ENCODE measurements at places on chromosomes 11 and 22. TPM values are rescaled to one million over a fixed set of nuclear protein-coding genes. Genes with fewer than 3 reads are reported as not detected.

DNA sequence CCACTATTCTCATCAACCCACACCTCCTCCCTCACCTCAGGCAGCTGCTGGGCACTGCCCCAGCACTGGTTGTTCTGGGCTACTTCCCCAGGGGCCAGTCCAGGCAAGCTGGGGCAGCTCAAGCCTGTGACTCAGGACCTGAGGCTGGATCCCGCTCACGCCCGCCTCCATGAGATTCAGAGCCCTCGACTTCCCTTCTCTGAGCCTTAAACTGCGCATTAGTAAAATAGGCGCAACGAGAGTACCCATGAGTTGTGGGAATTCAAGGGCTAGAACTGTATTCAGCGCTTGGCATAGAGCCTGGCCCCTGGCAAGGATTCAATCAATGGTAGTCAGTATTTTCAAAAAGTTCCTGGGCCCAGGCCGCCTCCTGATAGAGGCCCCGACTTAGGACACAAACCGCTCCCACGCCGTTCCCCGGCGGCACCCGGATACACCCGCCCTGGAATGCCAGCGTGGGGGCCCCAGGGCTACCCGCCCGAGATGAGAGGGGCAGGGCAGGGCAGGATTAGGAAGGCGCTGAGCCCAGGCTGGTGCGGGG is 723 bp upstream of the CD82 start:
- no peak for DNase-seq

- no peak for DNase-seq
Observed at GRCh38 chr22:43411869-43412807, at the start of gene MPPED1. Gene MPPED1, plus strand, starts transcription at chr22:43412014. Its CDS starts 12,972 bp downstream, at chr22:43424986.

DNA sequence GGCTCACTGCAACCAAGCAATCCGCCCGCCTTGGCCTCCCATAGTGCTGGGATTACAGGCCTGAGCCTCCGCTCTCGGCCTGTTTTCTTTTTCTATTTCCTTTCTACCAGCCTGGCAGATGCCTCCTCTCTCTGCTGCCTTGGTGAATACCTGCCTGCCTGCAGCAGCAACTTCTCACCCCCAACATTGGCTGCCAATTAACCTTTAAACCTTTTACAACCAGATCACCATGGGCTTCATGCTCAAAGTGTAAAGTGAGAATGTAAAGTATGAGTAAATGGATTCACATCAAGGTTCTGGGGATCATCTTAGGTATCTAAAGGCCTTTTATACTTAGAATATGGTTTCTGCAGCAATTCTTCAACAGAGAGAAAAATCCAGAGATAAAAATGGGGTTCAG is 13.0 kb upstream of the FCHSD2 start:
- no peak for DNase-seq

The KREMEN1 gene
- total RNA-seq = 14.0 TPM

DNA sequence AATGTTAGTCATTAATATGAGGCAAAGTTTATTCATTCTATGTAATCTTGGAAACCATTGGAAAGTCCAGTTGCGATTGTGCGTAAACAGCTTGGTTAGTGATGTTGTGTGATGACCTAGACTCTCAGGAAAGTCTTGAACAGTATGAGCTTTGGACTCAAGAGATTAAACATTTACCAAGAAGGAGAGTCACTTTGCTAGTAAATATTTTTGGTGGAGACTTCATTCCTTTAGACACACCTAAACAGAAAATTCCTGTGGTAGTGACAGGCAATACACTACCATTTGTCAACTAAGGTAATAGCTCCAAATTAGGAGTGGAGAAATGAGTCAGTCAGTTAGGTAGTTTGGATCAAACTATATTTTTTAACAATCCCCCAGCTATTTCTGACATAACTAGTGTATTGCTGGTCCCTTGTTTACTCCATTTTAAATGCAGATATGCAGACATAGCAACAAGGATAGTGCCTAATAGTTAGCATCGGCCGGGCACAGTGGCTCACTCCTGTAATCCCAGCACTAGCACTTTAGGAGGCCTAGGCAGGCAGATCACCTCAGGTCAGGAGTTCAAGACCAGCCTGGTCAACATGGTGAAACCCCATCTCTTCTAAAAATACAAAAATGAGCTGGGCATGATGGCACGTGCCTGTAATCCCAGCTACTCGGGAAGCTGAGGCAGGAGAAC is 89.3 kb downstream of the ARHGAP42 start:
- no peak for DNase-seq

The OR5B2 gene
- 3.9 TPM for total RNA-seq

- DNase-seq = no peak
Observed at GRCh38 chr11:134727204-134727603, 315.2 kb upstream of the B3GAT1 start.

GRCh38 chr11:1659506-1659905 is 29.9 kb downstream of the KRTAP5-5 start:
- no peak for DNase-seq

DNA sequence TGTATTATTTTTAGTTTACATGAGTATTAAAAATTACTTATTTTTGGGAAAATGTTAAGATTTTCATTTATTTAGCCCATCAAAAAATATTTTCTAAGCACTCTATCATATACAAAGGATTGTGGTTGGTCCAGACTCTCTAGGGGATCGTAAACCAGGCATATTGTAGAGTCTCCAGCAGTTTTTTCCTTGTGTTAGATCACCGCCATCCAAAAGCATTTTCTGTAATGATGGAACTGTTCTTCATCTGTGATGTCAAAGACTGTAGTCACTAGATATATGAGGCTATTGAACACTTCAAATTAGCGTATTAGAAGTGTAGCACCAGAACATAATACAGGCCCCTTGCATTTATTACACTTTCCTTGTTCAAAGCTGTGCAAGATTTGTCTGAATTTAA is 154.9 kb downstream of the SBF2 start:
- DNase-seq = no peak

DNA sequence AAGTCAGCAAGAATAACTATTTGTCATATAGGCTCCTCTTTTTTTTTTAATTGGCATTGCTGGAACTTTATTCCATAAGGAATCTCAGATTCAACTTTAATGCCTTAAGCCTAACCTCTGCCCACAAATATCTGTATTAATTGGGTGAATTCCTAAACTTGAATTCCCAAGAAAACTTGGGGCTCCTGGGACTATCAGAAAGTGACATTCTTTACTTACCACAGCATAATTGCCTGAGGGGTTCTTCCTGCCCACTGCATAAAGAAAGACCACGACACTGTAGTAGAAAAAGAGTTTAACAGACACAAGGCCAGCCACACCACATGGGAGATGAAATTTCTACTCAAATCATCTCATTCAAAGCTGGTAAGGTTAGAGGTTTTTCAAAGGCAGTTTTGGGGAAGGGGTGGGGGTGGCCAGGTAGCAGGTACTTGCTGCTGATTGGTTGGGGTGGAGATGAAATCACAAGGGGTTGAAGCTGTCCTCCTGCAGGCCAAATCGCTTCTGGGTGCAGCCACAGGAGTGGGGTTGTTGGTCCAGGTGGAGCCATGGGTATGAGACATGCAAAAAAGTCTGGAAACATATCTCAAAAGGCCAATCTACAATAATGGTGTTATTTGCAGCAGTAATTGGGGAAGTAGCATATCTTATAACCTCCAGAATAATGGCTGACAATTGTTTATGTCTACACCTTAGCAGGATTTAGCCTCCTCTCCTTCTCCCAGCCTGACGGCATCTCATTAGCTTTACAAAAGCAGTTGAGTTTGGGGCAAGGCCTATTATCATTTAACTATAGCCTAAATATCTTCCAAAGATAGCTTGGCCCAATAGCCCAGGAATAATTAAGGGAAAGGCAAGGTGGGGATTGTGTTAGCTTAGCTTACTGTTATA is 4.8 kb upstream of the NLRP10 start:
- DNase-seq = no peak

GRCh38 chr11:118061586-118062125 is 15.2 kb upstream of the TMPRSS4 start:
- no peak for DNase-seq

- peak; percentile 23 for DNase-seq
Observed at GRCh38 chr11:69352715-69353319, 58.9 kb downstream of the MYEOV start.

DNA sequence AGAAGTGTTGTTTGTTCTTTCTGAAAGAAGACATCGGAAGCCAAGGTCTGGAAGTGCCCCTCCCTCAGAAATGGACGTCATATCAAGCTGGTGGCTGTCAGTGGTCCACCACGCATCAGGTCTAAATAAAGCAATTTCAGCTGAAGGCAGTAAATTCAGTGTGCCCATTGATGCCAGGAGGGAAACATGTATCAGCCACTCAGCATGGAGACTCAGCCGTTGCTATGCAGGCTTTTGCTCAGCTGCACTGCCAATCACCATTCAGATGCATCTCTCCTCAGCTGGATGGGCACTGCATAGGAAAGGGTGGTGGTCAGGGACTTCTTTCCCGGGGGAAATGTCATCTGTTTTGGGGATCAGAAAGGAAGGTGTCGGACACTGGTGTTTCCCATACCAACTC is 878.2 kb downstream of the NTM start:
- no peak for DNase-seq

DNA sequence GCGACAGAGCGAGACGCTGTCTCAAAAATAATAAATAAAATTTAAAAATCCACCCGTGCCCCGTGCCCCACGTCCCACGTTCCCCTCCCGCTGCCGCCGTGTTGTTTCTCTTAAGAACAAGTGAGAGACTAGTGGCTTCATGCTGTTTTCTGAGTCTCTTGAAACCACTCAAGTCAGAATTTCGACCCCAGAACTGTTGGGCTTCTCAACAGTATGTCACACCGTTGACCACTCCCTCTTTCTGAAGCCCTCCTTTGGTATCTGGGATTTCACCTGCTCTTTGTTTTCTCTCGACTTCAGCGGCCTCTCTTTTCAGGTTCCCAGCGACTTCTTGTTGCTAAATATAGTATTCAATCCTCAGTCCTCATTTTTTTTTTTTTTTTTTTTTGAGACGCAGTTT is 974 bp downstream of the PPIL2 start:
- DNase-seq = no peak

- DNase-seq = no peak
Observed at GRCh38 chr22:49079743-49080500, 747.8 kb downstream of the BRD1 start.

DNA sequence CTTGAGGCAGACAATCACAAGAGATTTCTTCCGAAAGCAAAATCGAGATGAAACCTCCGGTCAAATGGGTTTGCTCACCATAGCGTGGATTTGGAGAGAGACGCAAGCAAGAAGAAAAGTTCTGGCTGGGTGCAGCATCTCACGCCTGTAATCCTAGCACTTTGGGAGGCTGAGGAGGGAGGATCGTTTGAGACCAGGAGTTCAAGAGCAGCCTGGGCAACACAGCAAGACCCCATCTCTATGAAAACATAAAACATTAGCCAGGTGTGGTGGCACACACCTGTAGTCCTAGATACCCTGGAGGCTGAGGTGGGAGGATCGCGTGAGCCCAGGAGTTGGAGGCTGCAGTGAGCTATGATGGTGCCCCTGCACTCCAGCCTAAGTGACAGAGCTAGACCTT is 24.4 kb downstream of the MN1 start:
- no peak for DNase-seq

The PRG3 gene
- 5.5 TPM for total RNA-seq

DNA sequence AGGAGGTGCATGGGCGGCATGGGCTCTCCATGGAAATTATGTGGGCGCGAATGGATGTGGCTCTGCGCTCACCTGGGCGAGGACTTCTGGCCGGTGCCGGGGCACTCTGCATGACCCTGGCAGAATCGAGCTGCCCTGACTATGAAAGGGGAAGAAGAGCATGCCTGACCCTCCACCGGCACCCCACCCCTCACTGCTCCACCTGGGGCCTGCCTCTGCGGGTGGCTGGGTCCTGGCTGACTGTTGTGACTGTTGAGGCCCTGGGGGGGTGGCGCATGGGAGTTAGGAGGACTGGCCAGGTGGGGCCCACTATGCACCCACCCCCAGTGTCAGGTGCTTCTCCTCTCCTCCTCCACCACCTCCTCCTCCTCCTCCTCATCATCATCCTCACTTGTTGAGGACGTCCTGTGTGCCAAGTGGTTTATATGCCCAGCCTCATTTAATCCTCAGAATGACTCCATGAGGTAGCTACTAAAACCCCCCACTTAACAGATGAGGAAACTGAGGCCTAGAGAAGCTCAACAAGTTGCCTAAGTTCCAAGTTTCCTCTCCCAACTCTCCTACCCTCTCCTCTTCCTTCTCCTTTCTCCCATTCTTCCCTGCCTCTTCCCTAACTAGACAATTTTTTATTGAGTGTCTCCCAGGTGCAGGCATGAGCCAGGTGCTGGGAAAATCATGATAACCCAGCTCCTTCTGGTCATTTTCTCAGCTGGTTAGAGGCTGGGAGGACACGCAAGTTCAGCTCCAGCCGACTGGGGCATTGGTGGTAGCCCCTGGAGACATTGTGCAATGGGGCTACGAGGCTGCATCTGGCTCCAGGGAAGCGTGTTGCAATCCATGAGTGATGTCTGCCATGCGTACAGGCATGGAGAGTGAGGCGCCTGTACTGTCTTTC is 2.3 kb downstream of the MYEOV start:
- peak; percentile 43 for DNase-seq

- DNase-seq = no peak
Observed at GRCh38 chr11:111301842-111302118, 3.4 kb downstream of the POU2AF3 start.

DNA sequence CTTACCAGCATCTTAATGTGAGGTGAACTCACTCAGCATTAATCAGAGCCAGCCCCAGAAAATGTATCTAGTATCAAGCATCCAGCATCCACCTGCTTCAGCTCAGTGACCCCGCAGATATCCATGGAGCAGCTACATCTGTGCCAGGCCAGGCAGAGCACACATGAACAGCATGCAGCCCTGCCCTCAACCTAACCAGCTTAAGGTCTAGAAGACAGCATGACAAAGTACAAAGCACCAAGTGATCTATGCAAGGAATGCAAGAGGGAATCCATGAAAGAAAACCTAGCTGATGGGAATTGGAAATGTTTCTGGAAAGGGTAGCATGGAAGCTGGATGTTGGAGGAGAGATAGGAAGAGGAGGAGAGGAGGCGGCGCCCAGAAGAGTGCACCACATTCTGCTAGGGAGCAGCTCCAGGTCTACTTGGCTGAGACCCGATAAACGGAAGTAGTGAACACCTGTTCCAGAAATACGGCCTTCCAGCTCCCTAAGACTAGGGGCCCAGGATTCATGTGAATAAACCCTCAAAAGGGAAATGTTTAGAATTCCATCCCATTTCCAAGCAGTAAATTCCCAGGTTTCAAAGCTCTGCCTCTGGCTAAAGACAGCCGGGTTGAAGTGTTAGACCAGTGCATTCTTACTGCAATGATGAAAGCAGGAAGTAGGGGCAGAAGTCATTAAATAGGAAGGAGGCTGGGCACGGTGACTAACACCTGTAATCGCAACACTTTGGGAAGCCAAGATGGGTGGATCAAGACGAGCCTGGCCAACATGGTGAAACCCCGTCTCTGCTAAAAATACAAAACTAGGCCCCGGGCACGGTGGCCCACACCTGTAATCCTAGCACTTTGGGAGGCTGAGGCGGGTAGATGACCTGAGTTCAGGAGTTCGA is 23.5 kb upstream of the L3MBTL2 start:
- no peak for DNase-seq

- no peak for DNase-seq
Observed at GRCh38 chr22:21635771-21636510, 3.4 kb downstream of the CCDC116 start.

DNA sequence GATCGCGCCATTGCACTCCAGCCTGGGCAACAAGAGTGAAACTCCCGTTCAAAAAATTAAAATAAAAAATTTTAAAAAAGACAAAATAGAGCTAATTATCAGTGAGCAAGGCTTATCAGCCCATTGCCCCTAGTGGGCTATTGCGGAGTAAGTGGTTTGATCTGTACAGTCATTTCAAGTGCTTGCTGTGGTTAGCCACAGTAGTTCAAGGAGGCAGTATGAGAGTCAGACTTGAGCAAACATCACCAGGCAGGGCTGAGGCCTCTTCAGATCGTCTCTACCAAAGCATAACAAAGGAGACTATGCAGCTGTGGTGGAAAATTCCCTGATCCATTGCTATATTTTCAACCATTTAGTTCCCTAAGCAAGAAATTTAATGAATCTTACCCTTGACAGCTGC is 4.3 kb upstream of the SBF2 start:
- no peak for DNase-seq
